Activated B cell treated with CpG ODN at 0.5 μM for 24 hours (primary cell): ENCODE measurements at places on chromosomes 2 and 18.

DNA sequence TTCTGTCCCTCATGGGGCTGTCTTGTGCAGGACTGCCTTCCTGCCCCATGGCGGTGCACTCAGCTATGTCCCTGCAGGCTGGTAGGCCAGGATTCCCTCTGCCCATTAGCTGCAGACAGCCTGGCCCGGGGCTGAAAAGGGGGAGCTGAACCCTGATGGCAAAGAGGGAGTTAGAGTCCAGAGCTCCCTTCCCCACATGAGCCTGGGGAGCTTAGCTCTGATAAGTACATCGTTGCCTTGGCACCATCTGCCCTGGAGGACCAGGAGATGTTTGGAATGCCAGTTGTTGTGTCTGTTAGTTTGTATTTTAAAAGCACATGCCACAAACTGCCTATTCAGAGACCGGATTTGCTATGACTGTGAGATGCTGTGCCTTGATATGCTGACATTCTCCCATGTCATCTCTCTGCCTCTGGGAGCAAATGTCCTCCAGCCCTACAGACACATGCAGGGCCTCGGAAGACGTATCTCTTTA lies 65.1 kb upstream of the AFF3 start:
- DNase-seq: no peak

GRCh38 chr18:80232030-80232429 lies 15.3 kb downstream of the PARD6G start:
- DNase-seq: no peak

- DNase-seq: no peak
Measured at GRCh38 chr18:12679183-12679786, 21.4 kb upstream of the SPIRE1 start.

DNA sequence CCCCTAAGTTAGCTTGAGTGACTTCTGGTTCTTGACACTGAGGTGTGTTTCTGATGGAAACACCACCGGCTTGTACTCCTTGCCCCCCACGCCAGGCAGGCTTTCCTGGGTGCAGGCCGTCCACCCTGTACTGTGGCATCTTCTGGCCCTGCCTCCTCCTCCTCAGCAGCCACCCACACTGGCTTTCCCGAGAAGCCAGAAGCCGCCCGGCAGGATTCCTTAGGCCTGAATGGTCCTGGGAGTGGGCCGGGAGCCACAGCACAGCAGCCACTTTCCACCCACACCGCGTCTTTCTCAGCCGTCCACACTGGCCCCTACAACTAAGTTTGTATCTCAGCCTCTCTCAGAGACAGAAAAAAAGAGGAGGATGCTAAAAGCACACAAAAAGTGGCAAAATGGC lies 2.1 kb upstream of the HSBP1L1 start:
- DNase-seq: no peak

DNA sequence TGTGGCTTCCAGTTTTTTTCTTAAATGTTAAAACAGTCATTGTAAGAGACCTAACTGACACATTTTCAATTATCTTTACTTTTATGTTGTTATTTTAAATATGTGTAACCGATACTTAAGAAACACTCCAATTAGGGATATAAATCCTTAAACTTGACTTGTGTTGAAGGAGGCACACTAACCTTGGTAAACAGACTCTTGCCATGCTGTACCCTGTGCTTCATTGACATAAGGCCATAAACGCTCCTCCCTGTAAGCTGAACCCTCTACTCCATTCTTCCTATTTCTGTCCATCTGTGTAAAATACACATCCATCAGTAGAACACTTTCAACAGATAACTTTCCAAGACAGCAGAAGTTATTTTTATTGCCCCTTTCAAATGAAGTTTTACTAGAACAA lies 780.5 kb upstream of the FAM98A start:
- no peak for DNase-seq

DNA sequence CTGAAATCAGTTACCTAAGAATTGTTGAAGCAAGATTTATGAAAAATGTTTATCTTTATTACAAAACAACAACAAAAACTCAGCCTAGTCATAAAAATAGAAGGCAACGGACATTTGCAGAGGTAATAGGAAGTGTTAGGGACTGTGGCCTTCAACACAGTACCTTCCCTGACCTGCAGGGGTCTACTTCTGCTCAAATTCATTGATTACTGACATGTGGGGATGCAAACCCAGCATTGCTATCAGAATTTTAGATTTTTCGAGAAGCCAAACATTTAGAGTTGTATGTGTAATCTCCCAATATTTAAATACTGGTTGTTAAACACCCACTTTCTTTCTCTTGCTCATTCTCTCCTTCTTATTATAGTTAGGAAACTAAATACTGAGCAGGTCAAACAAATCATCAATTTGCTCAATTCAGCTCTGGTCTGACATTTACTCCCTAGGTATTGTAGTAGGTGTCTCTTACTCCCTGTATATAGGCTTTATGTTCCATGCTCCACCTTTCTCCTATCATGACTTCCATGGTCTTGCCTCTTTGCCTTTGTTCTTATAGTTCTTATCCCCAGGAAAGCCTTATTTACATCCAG lies 198.5 kb downstream of the UBE2E3 start:
- no peak for DNase-seq

DNA sequence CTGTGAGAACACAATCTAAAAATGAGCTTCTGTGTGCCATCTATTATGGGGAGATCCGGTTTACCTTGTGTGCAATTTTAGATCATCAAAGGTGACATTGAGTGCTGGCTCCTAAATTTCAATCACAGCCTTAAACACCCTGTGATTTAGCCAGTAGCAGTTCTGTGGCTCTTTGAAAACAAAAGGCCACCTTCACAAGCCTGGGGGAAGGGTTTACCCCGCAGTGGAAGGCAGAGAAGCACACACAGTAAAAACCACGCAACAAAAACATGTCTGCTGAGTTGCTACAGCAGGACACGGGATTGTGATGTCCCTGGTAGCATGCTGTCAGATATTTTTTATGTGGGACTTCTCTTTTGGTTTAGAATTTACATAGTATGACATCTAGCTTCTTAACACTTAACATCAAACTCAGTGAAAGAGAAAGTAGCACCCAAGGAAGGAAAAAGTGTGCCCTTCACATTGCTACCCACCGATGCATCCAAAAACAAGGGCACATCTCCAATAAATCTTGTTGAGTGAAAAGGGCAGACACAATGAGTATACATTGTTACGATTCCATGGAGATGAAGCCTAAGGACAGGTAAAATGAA lies 56.1 kb upstream of the RNF152 start:
- no peak for DNase-seq

DNA sequence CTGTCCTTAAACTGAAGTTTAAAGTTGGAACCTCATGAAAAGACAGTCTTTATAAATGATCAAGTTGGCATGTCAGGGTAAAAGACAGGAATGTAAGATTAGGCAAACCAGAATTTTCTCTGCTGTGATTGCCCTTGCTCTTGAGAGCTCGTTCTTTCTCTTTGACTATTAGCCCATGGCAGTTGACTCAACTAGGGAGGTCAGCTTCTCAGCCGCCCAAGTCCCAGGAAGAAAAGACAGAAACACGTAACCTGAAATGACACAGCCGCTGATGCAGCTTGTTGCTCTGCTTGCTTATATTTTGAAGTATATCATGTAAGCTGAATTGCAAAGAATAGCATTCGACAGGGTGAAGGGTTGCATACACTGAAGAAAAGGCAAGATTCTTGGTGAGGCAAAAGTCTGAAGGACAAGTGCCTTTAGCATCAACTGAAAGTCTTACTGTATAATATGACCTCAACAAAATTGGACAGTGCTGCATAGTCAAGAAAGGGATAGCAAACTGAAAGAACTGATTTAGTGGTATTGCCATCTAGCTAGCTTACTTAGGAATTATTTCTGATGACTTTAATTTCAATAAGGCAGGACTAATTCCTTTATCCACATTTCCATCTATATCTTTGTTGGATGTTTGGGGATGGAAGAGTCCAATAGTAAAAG lies 54.7 kb downstream of the ARHGAP15 start:
- DNase-seq: no peak

- no peak for DNase-seq
Measured at GRCh38 chr2:131026919-131027318, 66.3 kb downstream of the FAM168B start.

DNA sequence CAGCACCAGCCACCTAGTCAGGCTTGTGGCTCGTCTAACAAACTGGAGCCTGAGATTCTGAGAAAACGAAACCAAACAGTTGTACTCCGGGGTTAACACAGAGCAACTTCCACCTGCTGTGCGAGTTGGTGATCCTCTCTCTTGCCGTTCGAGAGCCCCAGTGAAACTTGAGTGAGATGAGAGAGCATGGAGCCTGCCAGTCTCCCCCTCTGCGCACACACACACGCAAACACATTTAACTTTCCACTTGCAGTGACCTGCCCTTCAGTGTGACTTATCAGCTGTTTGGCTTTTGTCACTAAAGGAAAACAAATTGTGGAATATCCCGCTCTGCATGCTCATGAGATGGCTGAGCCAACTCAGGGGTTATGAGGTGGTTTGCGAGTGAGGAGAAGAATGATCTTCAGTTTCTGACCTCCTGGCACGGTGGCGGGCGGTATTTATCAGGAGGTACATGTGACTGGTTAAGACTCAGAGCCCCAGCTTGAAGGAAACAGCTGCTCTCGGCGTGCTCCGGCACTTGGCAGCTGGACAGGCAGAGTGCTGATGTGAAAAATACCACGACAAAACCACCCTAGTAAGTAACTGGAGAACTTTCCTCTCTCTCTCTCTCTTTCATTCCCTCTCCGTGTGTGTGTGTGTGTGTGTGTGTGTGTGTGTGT lies at the start of gene RASGRP3:
RASGRP3 (plus strand) TSS at position 519 of the 662 bp plus-strand sequence. CDS start 38,488 bp downstream, outside the sequence.
- peak; percentile 62 for DNase-seq

GRCh38 chr2:224417947-224418346 lies 16.0 kb upstream of the FAM124B start:
- no peak for DNase-seq

GRCh38 chr18:80059945-80060344 lies 25.7 kb downstream of the RBFA start:
- no peak for DNase-seq

GRCh38 chr2:173862612-173863217 lies 102.5 kb downstream of the SP3 start:
- no peak for DNase-seq

- no peak for DNase-seq
Measured at GRCh38 chr2:133286326-133286922, 281.8 kb downstream of the NCKAP5 start.

DNA sequence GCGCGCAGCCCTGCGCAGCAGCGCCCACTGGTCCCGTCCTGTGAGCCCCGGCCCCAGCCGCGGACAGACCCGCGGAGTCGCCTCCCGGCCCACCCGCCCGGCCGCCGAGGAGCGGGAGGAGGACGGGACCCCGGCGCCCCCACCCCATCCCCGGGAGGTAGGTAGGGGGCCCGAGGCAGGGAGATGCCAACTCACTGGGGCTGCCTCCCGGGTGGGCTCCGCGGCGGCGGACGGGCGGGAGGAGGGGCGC lies 160 bp downstream of the SPTBN1 start:
- DNase-seq: peak; percentile 31

GRCh38 chr2:28664120-28664842 lies 87.3 kb upstream of the PPP1CB start:
- DNase-seq: no peak

- DNase-seq: no peak
Measured at GRCh38 chr2:221402072-221402471, 170.0 kb downstream of the EPHA4 start.

GRCh38 chr2:226463154-226463553 lies 336.5 kb downstream of the IRS1 start:
- no peak for DNase-seq

- DNase-seq: no peak
Measured at GRCh38 chr2:196322973-196323810, 151.8 kb upstream of the STK17B start.

DNA sequence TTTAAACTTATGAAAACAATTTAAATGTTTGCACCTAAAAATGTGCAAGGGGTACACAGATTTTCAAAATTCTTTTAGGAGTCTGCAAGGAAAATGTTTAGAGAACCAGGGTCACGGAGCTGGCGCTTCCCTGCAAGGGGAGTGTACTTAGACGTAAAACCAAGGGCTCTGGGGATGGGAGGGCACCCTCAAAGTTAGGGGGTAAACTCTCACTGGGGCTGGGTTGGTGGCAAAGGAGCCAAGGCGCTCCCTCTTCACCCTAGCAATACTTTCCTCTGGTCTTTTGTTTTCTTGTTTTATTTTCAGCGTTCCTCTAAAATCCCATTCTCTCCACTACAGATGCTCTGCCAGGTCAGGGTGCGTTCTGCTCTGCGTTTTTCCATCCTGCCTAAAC lies 20.0 kb downstream of the TMEM247 start:
- DNase-seq: no peak

- no peak for DNase-seq
Measured at GRCh38 chr2:223079378-223079777, 27.4 kb downstream of the KCNE4 start.

DNA sequence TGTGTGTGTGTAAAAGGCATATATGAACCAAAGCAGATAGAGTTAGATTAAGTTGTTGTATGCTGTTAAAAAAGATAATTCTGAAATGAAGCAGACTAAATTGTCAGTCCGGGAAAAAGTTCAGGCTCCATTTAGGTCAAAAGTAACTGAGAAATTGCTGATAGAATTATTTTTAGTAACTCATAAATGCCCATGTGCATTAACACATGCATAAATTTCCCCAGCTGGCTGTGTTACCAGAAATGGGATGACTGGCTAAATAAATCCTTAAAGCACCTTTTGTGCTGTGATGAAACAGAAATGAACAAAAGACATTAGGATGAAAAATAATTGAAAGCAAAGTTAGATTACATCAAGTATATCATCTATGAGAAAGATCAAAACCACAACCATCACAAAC lies 111.3 kb downstream of the NYAP2 start:
- no peak for DNase-seq

- DNase-seq: no peak
Measured at GRCh38 chr18:39513186-39513585, 1947.6 kb upstream of the CELF4 start.

DNA sequence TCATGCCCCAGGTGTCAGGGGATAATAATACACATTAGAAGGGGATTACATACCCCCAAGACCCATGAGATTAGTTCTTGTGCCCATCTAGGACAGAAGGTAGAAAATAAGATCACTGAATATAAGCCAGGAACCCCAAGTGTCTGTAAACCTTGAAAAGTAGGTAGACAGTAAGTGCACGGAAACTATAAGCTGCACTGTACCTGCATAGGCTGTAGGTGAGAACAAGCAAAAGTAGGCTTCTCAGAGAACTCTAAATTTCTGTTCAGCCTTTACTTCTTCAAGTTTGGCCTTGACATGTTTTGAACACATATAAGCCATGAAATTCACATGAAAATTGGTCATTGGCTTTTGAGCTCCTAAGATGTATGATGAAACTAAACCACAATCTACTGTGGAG lies 113.0 kb upstream of the FSIP2 start:
- DNase-seq: no peak

- no peak for DNase-seq
Measured at GRCh38 chr2:134586326-134586965, 132.4 kb downstream of the TMEM163 start.

- DNase-seq: no peak
Measured at GRCh38 chr2:136297994-136298393, 180.0 kb upstream of the CXCR4 start.

- no peak for DNase-seq
Measured at GRCh38 chr18:75474332-75474731, 46.8 kb upstream of the SMIM21 start.

DNA sequence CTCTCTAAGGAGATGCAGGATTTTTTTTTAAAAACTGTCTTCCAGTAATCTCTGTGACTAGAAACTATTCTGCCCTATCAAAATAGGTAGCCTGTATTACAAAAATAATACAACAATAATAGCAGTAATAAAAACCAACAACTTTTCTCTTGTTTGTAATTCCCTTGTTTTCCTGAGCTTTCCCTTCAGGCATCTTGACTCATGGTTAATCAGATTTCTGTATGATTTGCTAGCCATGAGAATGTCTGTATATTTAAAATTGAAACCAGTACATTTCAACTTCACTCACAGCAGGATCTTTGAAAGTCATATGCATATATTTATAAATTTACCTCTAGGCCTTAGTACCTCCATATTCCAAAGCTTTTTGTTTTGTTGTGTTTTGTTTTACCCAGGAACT lies 38.2 kb downstream of the SLC4A10 start:
- DNase-seq: no peak
